ENCODE measurements at places on chromosomes 11 and 22.

DNA sequence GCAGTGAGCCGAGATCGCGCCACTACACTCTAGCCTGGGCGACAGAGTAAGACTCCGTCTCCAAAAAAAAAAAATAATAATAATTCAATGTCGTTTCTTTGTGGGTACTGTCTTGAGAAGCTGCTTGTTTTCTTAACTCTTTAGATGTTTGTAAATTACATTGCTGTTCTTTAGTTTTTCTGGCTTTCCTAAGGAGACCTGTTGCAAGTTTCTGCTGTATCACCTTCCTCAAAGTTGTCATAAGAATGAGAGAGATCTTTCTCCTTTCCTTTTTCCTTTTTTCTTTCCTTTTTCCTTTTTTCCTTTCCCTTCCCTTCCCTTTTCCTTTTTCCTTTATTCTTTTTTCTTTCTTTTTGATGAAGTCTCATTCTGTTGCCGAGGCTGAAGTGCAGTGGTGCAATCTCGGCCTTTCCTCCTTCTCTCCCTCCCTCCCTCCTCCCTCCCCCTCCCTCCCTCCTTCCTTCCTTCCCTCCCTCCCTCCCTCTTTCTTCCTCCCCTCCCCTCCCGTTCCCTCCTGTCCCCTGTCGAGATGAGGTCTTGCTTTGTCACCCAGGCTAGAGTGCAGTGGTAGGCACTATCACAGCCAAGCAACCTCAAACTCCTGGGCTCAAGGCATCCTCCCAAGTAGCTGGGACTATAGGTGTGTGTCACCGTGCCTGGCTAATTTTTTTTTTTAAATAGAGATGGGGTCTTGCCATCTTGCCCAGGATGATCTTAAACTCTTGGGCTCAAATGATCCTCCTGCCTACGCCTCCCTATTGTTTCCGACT, 15.3 kb downstream of the HIPK3 start:
- DNase-seq, result no peak

DNA sequence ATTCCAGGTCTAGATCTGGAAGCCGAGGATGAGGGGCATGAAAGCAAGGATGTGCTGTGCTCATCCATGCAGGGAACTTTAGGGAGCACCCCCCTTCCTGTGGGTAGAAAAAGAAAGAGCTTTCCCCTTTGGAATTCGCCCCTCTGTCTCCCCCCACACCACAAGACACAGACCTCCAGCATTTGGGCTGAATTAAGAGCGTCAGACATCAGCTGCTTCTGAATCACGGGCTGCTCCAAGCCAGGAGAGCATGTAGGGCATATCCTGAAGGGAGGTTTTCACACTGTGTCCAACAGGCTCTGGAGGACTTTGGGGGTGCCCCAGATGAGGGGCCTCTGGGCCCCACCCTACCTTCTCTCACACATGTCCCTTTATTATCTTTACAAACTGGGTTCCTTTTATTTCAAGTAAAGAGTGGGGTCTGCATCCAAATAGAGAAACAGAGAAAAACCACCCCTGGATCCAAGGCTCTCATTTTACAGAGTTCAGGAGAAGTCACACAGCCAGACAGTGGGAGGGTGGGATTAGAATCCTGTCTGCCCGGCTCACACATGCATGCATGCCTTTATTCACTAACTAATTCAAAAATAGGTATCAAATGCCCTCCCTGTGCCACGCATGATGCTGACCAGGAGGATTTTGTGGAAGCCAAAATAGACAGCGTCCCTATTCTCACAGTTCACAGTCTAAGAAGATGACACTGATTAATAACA, 52.8 kb downstream of the LRRC32 start:
- no peak for DNase-seq

GRCh38 chr11:75959540-75959939, 144.5 kb downstream of the UVRAG start:
- DNase-seq, result no peak

DNA sequence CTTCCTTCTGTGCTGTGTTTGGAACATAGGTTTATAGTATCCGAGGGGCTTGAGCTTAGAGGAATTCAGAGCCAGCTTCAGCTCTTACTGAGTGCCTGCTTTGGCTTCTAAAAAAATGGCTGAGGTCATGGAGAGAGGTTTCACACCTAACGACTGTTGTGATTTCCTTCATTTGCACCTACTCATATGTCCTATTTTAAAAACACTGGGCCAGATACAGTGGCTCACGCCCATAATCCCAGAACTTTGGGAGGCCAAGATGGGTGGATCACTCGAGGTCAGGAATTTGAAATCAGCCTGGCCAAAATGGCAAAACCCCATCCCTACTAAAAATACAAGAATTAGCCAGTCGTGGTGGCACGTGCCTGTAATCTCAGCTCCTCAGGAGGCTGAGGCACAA, 38.3 kb upstream of the SYT13 start:
- no peak for DNase-seq

DNA sequence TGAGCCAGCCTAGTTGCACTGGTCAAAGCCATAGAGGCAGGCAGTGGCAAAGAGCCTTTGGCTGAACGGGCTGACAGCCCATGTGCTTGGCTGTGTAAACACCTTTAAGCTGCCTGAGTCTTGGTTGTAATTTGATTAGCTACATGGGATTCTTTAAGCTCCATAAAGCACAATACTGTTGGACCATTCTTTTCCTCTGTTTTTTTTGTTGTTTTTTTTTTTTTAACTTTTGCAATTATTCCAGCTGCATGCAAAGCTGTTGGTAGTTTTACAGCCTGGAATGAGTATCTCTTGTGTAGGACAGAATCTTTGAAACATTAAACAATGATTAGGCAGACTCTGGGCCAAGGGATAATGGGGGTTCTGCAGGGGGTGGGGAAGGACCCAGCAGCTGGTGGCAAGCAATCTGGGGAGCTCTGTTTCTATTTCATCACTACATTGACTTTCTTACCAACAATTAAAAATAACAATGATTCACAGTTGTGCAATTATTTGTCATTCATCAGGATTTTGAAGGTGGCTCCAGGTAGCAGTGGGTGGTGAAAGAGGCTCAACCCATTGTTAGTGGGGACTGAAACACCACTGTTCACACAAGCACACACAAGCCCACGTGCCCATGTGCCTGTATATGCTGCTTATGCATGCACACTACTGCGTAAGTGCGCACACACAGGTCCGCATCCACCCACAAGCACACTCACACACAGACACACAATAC, 69.5 kb upstream of the CSNK2A3 start:
- no peak for DNase-seq

- DNase-seq, result no peak
Observed at GRCh38 chr11:42596576-42597145, 715.1 kb upstream of the API5 start.

GRCh38 chr11:26227301-26227746, 104.6 kb upstream of the ANO3 start:
- DNase-seq, result no peak

GRCh38 chr11:34823639-34824038, 92.5 kb downstream of the APIP start:
- DNase-seq, result no peak

DNA sequence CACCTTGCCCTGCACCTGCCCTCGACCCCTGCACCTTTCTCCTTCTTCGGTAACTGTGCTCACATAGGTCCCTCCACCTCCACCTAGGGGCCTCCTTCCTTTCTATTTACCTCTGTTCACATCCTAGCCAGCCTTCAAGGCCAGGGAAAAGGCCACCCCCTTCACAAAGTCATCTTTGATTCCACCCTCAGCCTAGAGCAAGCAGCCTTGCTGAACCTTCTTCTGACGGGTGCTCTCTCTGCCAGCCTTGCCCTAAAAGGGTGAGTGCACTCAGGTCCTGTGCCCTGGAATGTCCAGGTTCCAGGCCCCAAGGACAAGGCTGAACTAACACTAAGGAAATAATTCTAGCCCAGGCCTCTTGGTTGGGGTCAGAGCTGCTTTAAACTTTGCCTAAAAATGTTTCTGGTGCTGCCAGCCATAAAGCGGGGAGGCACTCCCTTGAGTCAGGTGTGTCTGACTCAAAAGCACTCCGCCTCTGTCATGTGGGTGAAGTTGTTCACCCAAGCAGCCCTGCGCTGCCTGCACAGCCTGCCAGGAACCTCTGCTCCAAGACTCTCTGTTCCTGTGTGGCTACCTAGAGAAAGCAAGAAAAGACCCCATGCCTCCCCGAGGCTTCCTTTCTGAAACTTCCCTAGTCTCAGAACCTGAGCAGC, 9.2 kb upstream of the FAM83F start:
- DNase-seq, result no peak

GRCh38 chr22:48908547-48908946, 919.1 kb downstream of the BRD1 start:
- DNase-seq, result no peak

DNA sequence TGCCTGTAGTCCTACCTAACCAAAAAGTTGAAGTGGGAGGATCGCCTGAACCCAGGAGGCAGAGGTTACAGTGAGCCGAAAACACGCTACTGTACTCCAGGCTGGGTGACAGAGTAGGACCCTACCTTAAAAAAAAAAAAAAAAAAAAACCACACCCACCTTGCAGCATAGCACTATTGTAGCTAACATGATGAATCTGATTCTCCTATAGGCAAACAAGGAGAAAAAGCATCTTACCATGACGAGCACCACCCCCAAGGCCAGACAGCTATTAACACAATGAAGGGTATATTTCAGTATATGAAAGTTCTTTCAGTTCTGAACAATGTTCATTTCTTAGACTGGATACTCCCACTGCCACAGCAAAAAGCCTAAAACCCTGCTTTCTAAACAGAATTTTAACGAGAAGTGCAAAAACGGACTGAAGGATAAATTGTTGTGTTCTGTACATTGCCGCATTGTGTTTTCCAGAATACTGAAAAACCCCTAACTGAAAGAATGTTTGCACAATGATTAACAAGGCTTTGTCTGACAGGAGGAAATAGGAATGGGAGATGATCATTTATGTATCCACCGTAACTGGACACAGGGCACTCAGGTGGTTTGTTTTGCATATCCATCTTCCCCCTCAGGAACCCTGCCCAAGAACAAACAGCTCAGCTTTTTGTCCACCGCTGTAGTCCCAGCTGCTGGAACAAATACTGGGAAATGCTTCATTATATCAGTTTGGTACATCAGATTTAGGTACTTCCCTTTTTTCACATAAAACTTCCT, 8.9 kb downstream of the PISD start:
- no peak for DNase-seq

DNA sequence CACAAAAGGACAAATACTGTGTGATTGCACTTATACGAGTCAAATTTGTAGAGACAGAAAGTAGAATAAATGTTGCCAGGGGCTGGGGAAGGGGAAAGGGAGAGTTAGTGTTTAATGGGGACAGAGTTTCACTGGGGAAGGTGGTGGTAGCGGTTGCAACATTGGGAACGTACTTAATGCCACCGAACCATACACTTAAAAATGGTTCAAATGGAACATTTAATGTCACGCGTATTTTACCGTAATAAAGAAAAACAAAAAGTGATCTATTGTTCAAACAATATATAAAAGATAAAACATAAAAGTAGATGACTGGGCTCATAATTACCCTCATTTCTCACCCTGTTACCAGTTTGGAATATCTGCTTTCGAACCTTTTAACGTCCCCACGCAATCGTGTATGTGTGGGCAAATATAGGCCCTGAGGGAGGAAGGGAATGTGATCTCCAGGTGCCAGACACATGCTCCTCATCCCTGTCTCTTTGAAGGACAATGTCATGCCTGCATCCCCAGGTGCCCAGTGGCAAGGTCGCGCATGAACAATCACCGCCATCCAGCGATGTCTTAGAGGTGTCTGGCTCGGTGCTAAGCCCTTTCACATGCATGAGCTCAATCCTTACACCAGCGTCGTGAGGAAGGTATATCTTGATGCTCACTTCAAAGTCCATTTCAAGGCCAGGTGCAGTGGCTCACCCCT, 35.3 kb downstream of the LIF start:
- DNase-seq, result no peak

Measured in NCI-H187 treated with DMSO at 0.1 percent for 48 hours (cell line).